ENCODE measurements at places on chromosomes 11 and 22. TPM values are rescaled to one million over a fixed set of nuclear protein-coding genes. Genes with fewer than 3 reads are reported as not detected.
A peak's percentile ranks its signal among the peaks of the same experiment; 100 is the strongest.

- H3K4me1 ChIP-seq = no peaks in the 10 kb centered on the region
- peaks cover 1% of the 10 kb centered on the region for H3K27me3 ChIP-seq
- H3K27ac ChIP-seq = no peak overlapping the region
- H3K4me3 ChIP-seq = no peak overlapping the region
These were observed 20.6 kb upstream of the MS4A7 start for GRCh38 chr11:60357771-60358170.

GRCh38 chr11:69473276-69473845 is 8.1 kb upstream of the LINC01488 start:
- no peaks in the 10 kb centered on the region for H3K4me1 ChIP-seq
- H3K27ac ChIP-seq = no peak overlapping the region
- H3K27me3 ChIP-seq = no peaks in the 10 kb centered on the region
- no peaks in the 10 kb centered on the region for H3K36me3 ChIP-seq
- H3K4me3 ChIP-seq = no peak overlapping the region

DNA sequence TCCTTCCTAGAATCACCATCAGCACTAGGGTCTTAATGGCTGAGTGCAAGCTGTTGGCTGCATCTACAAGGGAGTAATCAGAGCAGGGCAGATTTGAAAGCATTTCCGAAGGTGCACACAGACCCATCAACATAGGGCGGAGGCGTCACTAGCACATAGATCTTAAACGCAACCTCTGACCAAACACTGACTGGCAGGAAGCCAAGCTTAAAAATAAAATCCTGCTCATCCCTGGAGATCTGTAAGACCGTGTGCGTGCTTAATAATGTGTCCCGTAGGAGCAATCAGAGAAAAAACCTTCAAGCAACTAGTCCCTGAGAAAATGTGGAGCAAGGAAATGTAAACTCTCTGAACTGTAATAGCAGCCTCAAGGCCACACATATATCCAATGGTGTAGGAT is 470.5 kb downstream of the ETS1 start:
- H3K4me3 ChIP-seq = no peak overlapping the region
- no peak for DNase-seq
- no peaks in the 10 kb centered on the region for H3K36me3 ChIP-seq
- no peaks in the 10 kb centered on the region for H3K27me3 ChIP-seq

GRCh38 chr11:61384271-61385242 is 7.8 kb upstream of the TMEM216 start:
- no peaks in the 10 kb centered on the region for H3K27me3 ChIP-seq
- no peak overlapping the region for H3K27ac ChIP-seq
- DNase-seq = peak; percentile 61

DNA sequence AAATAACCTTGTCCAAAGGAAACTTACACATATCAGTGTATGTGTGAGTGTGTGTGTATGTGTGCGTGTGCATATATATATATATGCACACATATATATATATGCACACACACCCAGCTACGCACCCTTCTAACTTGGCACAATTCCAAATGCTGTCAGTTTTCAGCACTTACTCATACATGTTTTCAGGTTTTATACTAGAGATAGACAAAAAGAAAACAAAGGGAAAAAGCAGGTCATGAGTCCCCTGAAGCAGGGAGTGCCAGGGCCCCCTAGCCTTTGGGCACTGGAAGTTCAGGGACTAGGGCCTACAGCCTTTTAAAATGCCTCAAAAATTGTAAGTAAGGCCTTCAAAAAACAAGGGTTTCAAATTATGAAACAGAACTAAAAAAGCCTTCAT is 265.4 kb downstream of the CADM1 start:
- no peak overlapping the region for H3K4me3 ChIP-seq
- H3K4me1 ChIP-seq = no peaks in the 10 kb centered on the region
- H3K27ac ChIP-seq = no peak overlapping the region
- peak; percentile 39 for DNase-seq

- no peaks in the 10 kb centered on the region for H3K36me3 ChIP-seq
- no peak overlapping the region for H3K4me3 ChIP-seq
- no peak overlapping the region for H3K27ac ChIP-seq
- no peaks in the 10 kb centered on the region for H3K27me3 ChIP-seq
These were observed 121.5 kb downstream of the KCNQ1OT1 start for GRCh38 chr11:2577991-2578928.

The CBL gene
- total RNA-seq = 45.7 TPM

GRCh38 chr22:30027169-30027568 is 53.1 kb upstream of the HORMAD2 start:
- H3K4me1 ChIP-seq = peaks cover 9% of the 10 kb centered on the region
- H3K27ac ChIP-seq = no peak overlapping the region
- H3K27me3 ChIP-seq = no peaks in the 10 kb centered on the region
- H3K4me3 ChIP-seq = no peak overlapping the region

DNA sequence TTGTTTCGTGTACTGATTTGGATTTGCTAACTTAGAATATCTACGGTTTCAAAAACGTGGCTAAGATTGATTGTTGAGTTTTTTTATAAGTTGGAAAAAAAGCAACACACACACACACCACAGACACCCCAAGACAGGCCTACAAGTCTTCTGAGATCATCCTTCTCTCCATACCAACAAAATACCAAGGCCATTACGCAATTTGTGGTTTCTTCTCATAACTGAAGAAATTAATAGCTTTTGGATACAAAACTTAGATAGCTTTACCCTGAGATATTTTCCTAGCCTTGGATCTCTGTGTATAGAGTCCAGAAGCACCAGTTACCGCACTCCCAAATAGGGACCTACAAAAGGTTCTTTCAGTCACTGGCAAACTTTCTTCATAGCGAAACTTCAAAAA is 113.6 kb downstream of the SIK3 start:
- H3K27me3 ChIP-seq = no peaks in the 10 kb centered on the region
- peak overlapping the region; percentile 21 for H3K4me3 ChIP-seq
- peaks cover 31% of the 10 kb centered on the region for H3K4me1 ChIP-seq
- no peaks in the 10 kb centered on the region for H3K36me3 ChIP-seq
- peak; percentile 81 for DNase-seq
- peak overlapping the region; percentile 19 for H3K27ac ChIP-seq

DNA sequence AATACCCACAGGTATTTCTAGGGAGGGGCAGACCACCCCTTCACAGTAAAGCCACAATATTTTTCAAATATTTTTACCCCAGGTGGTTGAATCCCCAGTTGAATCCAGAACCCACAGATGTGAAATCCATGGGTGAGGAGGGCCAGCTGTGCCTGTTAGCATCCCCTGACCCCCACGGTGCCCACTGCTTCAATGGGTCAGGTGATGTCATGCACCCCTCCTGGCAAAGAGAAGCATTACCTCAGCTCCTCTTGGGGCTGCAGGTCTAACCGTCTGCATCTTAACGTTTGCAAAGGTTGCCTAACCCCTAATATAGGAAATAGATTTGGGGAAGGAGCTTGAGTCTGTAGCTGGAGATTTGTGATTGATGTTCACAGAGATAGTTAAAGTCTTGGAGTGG is 24.7 kb upstream of the IL17RA start:
- DNase-seq = no peak
- H3K27me3 ChIP-seq = no peaks in the 10 kb centered on the region
- H3K4me1 ChIP-seq = peaks cover 5% of the 10 kb centered on the region
- H3K36me3 ChIP-seq = peaks cover 44% of the 10 kb centered on the region

- H3K27ac ChIP-seq = no peak overlapping the region
- no peak overlapping the region for H3K4me3 ChIP-seq
- no peak for DNase-seq
- no peaks in the 10 kb centered on the region for H3K36me3 ChIP-seq
These were observed 16.9 kb upstream of the TMA7B start for GRCh38 chr22:39943337-39943736.

The HBD gene
- total RNA-seq = not detected

The HPX gene
- 0.71 TPM for total RNA-seq

The GNG3 gene
- total RNA-seq = not detected

- no peaks in the 10 kb centered on the region for H3K27me3 ChIP-seq
- H3K4me3 ChIP-seq = no peak overlapping the region
- peak; percentile 52 for DNase-seq
These were observed 90.2 kb downstream of the SWAP70 start for GRCh38 chr11:9754010-9754471.

The RAG1 gene
- total RNA-seq = 0.16 TPM

DNA sequence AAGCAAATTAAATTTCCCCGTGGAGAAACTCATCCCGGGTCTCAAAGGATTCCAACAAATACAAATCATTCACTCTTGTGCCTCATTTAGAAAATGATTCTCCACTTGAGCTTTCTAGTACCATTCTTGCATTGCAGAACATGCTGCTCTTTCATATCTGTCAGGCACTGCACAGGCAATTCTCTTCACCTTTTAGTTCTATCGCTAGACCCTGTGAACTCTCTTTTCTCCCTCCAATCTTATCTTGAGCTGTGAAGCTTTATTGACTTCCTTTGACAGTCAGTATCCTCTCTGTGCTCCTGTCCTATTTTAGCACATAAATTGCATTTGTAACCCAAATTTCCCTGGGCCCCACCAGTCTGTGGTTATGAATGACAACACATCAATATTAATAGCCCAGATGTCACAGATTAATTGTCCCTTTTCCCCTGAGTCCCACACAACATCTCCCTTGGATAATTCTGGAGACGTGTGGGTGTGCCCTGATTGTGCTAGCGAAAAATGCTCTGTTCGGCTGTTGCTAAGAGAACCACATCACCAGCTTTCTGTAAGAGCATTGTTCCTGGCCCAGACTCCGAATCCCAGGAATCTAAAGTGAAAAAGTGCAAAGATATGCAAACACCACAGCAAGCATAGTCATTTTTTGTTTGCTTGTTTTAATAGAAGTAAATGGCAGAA is 22.4 kb upstream of the SC5D start:
- H3K27me3 ChIP-seq = peaks cover 89% of the 10 kb centered on the region
- H3K27ac ChIP-seq = no peak overlapping the region
- H3K4me3 ChIP-seq = no peak overlapping the region
- H3K4me1 ChIP-seq = no peaks in the 10 kb centered on the region
- DNase-seq = no peak
- H3K36me3 ChIP-seq = no peaks in the 10 kb centered on the region

The DEFB131B gene
- not detected for total RNA-seq

DNA sequence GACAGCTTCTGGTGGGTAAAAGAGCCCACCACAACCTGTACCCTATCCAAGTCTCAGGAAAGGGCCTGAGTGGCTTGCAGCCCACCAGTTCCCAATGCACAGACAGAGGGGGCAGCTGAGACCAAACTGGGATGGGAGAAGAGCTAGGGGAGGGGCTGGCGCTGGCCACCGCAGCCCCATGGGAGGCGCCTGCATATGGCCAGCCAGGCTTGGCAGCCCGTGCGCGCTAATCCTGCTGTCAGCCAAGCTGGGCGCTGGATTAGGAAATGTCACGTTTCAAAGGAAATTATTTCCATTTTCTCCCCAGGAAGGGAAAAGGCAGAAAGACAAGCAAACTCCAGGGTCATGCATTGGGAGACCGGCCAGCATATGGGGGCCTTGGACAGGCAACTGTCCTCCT is 236.8 kb downstream of the BUD13 start:
- no peak for DNase-seq
- H3K4me3 ChIP-seq = no peak overlapping the region
- H3K36me3 ChIP-seq = no peaks in the 10 kb centered on the region
- no peaks in the 10 kb centered on the region for H3K4me1 ChIP-seq

The OR2AG1 gene
- total RNA-seq = not detected

GRCh38 chr22:26681395-26681821 is 24.0 kb downstream of the MIAT start:
- no peaks in the 10 kb centered on the region for H3K4me1 ChIP-seq
- H3K27ac ChIP-seq = no peak overlapping the region
- H3K36me3 ChIP-seq = peaks cover 13% of the 10 kb centered on the region
- no peak overlapping the region for H3K4me3 ChIP-seq
- DNase-seq = no peak

DNA sequence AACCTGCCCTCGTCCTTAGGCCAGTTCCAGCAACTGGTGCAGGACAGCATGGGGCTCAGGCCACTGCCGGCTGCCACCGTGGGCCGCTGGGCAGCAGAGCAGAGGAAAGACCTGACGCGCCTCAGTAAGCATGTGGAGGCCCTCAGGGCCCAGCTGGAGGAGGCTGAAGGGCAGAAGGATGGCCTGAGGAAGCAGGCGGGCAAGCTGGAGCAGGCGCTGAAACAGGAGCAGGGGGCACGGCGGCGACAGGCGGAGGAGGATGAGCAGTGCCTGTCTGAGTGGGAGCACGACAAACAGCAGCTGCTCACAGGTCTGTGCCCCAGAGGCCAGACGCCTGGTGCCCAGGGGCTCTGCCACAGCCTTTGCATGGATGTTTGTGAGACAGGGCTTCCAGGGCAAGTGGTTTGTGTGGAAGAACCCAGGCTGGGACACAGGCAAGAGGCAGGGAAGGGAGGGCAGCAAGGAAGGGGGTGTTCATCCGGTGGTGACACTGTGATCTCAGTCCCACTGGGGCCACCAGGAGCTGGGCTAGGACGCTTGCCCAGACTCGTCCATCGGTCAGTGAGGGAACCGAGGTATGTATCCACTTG is 13.9 kb downstream of the CCDC157 start:
- H3K27ac ChIP-seq = no peak overlapping the region
- peaks cover 11% of the 10 kb centered on the region for H3K36me3 ChIP-seq
- no peaks in the 10 kb centered on the region for H3K27me3 ChIP-seq
- no peak for DNase-seq

The OR5B21 gene
- total RNA-seq = not detected

GRCh38 chr11:65279741-65280440 is 18.1 kb downstream of the POLA2 start:
- H3K4me1 ChIP-seq = peaks cover 18% of the 10 kb centered on the region
- peak overlapping the region; percentile 77 for H3K27ac ChIP-seq
- peaks cover 39% of the 10 kb centered on the region for H3K36me3 ChIP-seq
- H3K4me3 ChIP-seq = no peak overlapping the region
- peak; percentile 90 for DNase-seq
- no peaks in the 10 kb centered on the region for H3K27me3 ChIP-seq

DNA sequence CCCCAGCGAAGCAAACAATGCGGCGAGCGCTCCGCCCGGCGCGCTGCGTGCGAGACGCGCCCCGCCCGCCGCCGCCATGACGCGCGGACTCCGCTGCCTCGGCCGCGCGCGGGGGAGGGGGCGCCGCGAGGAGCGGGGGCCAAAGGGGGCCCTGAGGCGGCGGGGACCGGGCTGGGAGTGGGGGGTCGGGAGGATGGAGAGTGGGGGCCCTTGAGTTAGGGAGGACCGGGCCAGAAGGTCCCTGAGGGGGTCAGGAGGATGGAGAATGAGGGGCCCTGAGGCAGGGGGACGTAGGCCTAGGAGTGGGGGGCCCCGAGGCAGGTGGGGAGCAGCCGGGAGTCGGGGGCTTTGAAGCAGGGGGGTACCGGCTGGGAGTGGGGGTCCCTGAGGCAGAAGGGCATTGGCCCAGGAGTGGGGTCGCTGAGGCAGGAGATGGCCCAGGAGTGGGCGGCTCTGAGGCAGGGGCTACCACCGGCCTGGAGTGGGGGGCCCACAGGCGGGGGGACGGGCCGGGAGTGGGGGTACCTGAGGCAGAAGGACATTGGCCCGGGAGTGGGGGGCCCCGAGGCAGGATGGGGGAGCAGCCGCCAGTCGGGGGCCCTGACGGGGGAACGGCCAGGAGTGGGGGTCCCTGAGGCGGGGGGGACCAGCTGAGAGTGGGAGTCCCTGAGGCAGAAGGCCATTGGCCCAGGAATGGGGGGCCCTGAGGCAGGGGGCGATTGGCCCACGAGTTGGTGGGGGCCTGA is at the start of gene BRD1:
Gene BRD1 (minus strand): TSS at position 21 of the 746 bp plus-strand sequence. CDS start 3,556 bp downstream, outside the sequence.
- peak within 1 kb of the TSS; percentile 83 for H3K4me3 ChIP-seq
- peaks cover 19% of the 10 kb centered on the region for H3K4me1 ChIP-seq
- peaks cover 26% of the 10 kb centered on the region for H3K36me3 ChIP-seq
- no peaks in the 10 kb centered on the region for H3K27me3 ChIP-seq

Data from MCF 10A (cell line).